ENCODE measurements at places on chromosomes 1 and 21.

- DNase-seq = no peak
Measured at GRCh38 chr1:47209725-47210325, 20.0 kb upstream of the PDZK1IP1 start.

DNA sequence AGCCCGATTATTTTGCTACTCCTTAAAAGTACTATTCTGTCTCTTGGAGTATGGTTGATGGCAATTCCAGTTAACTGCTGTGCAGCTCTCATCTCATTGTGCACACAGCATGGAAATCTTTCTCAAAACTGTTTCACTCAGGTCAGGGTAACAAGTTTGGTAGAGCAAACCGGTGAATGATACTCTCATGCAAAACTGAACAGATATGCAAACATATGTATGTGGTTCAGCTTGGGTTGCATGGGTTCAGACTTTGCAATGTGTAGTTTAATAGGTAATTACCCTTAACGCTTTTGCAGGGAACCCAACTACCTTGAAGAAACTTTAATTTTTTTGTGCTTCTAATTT lies 2.2 kb downstream of the GADD45A start:
- no peak for DNase-seq

GRCh38 chr1:75764057-75764655 lies 21.9 kb upstream of the RABGGTB start:
- no peak for DNase-seq

DNA sequence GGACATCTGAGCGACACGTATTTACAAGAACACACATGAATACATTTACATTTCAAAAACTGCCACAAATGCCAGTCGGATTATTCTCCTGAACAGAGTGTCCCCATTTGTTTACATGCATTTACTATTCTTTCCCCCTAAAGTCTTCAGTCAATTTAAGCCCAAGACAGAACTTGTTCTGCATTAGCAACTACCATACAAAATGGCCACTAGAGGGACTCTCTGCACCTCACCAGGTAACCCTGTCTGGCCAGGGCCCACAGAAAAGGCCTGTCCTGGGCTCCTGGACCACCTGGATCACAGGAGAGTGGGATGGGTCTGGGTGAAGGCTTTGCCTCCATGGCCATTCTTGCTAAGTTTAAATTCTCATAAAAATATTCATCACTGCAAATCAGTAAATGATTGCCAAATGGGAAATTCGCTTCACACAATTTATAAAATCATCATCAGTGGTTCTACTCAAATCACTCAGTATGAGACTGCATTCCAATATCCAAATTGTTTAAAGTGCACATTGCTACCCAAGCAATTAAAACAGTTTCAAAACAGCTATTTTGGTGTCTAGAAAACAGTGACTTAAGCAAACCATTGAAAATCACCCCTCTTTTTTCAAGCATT lies 12.5 kb upstream of the GUCA2A start:
- DNase-seq = no peak

DNA sequence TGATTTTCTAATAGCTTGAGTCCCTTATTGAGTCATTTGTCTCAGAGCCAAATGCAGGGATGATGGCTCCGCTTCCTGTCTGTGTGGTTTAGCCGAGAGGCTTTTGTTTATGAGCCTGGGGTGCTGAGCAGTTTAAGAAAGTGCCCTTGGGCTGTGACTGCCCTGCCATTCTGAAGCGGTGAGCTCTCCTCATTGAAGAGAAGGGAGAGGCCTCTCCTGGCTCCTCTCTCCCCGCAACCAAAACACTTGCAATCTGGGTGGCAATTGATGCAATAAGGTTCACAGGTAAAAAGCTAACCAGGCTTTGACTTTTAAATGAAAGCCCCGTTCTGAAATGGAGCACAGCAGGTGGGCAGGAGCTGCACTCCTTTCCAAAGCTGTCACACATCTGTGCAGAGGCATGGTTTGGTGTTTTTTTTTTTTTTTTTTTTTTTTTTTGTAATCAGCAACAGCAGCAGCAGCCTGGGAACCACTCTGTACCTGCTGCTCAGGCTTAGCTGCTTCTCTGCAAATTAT lies 403.7 kb downstream of the SIPA1L2 start:
- DNase-seq = no peak

GRCh38 chr1:58874342-58874741 lies 90.5 kb upstream of the JUN start:
- peak; percentile 33 for DNase-seq

DNA sequence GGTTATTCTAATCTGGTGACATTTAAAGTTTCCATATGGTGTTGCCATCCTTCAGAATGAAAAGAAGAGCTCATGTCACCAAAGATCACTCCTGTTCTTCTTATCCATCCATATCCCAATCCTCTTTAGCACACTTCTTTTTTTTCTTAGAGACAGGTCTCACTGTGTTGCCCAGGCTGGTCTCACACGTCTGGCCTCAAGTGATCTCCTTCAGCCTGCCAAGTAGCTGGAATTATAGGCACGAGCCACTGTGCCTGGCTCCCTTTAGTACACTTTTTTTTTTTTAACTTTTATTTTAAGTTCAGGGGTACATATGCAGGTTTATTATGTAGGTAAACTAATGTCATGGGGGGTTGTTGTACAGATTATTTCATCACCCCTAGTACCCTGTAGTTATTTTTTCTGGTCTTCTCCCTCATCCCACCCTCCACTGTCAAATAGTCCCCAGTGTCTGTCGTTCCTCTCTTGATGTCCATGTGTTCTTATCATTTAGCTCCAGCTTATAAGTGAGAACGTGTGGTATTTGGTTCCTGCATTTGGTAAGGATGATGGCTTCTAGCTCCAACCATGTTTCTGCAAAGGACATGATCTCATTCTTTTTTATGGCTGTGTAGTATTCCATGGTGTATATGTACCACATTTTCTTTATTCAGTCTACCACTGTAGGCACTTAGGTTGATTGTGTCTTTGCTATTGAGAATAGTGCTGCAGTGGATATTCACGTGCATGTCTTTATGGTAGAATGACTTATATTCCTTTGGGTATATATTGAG lies 40.6 kb downstream of the CTTNBP2NL start:
- DNase-seq = no peak

GRCh38 chr1:112359961-112360767 lies 35.9 kb upstream of the CTTNBP2NL start:
- DNase-seq = peak; percentile 55

GRCh38 chr1:230788561-230789275 lies 41.5 kb downstream of the CAPN9 start:
- DNase-seq = no peak

DNA sequence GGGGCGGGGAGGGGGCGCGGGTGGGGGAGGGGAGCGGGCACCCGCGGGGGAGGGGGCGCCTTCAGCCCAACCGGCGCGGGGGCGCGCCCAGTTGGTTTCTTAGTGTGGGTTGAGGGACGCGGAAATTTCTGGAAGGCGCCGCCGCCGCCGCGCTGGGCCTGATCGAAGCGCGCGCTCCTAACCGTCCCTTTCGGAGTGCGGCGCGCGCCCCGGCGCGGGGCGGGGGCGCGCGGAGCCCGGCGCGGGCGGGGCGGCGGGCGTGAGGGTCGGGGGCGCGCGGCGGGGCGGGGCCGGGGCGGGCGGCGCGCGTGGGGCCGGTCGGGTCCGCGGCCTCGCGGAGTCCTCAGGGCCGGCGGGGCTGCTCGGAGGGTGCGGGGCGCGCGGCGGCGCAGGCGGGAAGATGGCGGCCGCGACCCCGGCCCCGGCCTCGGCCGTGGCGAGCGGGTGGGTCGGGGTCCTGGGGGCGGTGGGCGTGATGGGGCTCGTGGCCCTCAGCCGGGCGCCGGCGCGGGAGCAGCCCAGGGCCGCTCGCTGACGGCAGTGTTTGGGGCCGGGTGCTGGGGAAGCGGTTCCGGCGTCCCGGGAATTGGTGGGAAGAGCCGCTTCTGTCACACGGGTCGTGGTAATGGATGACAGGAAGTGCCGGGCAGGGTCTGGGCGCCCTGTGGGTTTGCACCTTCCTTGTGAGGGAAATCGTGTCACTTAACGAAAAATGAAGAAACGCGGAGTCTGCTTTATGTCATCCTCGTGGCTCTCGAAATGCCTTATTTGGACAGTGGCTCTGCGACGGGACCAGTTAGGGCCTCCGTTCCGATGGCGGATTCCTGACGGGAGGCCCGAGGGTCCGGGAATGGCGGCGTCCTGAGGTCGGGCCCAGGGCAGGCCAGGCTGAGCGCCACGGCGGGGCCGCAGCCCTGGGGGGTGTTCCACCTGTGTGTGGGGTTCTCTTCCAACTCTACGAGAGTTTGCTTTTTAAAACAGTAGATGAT lies 764 bp downstream of the PKNOX1 start:
- peak; percentile 71 for DNase-seq

GRCh38 chr1:230085178-230085515 lies 18.1 kb downstream of the GALNT2 start:
- no peak for DNase-seq

DNA sequence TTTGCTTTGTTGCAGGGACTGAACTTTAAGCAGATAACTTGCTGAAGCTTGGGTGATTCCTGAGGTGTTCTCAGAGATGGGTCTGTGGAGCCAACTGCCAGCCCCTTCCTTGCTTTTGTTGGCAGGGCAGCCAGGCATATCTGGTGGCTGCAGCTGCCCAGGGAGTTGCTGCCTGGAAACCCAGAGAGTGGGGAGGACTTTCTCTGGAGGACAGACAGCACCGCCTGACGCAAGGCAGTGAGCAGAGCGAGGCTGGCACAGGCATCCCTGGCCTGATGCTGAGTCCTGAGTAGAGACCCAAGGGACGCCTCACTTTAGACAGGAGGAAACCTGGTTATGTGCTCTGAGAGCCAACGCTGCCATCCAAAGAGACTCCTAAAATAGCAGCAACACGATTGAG lies 9.8 kb upstream of the OLFML2B start:
- DNase-seq = peak; percentile 74

DNA sequence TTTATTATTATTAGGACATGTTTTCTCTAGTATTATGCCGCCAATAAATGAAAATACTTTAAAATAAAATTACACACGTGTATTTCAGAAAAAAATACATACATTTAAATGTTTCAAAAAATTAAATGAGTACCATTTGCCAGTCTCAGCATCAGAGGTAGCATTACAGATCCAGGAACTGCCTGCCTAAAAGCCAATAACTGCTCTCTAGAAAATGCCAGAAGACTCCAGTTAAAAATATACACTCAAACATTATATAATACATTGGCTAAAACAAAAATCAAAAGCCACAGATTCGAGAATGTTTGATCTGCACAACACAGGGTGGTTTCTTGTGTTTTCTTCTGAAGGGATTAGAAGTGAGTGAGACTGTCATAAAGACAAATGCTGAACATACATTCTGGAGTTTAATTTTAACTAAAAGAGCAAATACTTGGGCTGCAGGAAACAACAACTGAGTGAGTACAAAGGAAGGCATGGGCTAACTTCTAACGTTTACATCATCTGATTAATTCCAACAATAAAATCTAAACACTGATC lies 105.5 kb downstream of the RERE start:
- DNase-seq = no peak

DNA sequence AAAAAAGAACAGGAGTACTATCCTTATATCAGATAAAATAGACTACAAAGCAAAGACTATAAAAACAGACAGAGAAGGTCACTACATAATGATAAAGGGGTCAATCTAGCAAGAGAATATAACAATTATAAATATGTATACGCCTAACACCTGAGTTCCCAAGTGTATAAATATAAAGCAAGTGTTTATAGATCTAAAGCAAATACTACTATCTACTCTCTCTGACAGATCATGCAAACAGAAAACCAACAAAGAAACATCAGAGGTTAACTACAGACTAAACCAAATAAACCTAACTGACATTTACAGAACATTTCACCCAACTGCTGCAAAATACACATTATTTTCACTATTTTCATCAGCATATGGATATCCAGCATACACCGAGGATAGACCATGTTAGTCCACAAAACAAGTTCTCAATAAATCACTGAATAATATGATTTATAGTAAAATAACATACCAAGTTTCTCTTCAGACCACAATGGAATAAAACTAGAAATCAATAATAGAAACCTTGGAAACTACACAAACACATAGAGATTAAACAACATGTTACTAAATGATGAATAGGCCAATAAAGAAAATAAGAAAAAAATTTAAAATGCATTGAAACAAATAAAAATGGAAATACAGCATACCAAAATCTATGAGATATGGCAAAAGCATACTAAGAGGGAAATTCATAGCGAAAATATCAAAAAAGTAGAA lies 22.7 kb downstream of the UCHL5 start:
- no peak for DNase-seq

DNA sequence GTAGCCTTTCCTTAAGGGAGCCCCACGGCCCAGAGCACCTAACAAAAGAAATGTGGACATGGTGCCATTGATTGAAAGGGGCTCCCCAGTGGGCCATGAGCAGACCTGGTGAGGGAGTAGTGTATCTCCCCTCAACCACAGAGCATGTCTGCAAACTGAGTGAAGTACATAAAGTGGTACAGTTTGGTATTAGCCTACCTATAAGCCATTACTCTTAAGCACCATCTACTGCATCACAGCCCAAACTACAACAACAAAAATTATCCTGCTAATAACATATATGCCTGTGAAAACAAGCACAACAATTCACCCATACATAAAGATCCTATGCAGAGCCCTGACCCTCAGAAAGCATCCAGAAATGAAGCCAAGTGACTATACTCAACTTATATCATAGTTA lies 407.8 kb downstream of the PTPRC start:
- DNase-seq = no peak

- DNase-seq = no peak
Measured at GRCh38 chr1:157968946-157969345, 24.5 kb upstream of the KIRREL1 start.

GRCh38 chr1:227744668-227745067 lies 9.4 kb downstream of the SNAP47 start:
- no peak for DNase-seq

DNA sequence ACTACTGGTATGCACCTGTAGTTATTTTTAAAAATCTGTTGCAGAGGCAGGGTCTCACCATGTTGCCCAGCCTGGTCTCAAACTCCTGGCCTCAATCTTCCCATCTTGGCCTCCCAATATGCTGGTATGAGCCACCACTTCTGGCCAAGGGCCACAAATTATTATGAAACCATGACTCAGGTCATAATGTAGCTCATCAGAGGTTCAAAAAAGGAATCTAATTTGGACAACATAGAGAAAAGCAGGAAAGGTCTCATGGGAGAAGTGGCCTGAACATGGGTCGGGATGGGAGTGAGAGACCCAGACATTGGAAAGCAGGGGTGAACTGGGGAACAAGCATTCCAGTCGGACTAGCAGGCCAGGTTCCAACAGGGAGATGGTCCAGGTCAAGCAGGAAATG lies 45.2 kb upstream of the C1orf198 start:
- DNase-seq = no peak

GRCh38 chr1:208431721-208432120 lies 187.5 kb upstream of the PLXNA2 start:
- no peak for DNase-seq

- DNase-seq = no peak
Measured at GRCh38 chr1:212595229-212595628, 13.3 kb upstream of the ATF3 start.

DNA sequence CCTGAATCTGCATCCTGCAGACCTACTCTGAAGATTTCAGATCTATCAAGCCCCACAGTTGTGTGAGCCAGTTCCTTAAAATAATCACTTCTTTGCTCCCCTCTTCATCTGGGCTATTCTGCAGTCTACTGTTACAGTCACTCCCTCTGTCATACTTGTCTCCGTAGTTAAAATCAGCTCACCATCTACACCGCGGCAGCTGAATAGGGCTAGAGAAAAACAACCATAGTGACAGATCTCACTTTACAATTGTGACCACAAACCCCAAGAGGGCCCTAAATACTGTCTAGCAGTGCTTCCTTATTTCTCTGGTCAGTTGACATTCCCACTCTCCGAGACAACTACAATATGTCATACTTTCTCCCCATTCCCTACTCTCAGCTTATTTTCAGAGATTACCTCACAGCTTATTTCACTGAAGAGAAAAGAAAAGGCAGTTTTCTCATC lies 12.9 kb downstream of the DESI2 start:
- DNase-seq = peak; percentile 48

Data from right hindlimb (tissue), 1 donor.